CD4-positive, alpha-beta T cell treated with Interleukin-4 for 1 hour (primary cell): ENCODE measurements at places on chromosomes 6 and 20.

DNA sequence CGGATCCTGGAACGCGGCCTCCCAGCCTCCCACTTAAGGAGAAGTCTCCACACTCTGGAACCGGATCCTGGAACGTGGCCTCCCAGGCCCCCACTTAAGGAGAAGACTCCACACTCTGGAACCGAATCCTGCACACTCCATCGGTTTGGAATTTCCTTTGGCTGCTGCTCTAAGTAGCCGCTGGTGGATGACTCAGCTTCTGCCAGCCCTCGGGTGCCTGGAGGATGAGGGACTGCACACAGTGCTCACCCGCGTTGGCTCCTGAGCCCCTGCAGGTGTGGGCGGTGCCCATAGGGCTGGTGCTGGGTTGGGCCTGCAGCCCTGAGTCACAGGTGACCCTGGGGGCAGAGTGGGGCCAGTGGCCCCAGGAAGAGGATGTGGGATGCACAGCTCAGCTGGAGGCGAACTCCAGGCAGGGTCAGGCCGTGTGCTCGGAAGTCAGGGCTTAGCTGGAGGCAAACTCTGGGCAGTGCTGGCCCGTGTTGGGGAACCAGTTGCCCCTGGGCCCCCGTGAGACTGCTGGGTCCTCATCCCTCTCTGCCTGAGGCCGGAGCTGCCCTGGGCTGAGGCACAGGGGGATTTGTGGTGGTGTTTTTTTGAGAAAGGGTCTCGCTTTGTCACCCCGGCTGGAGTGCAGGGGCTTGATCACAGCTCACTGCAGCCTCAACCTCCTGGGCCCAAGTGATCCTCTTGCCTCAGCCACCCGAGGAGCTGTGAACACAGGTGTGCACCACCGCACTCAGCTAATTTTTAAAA, 13.9 kb upstream of the TNFRSF6B start:
- DNase-seq: no peak

DNA sequence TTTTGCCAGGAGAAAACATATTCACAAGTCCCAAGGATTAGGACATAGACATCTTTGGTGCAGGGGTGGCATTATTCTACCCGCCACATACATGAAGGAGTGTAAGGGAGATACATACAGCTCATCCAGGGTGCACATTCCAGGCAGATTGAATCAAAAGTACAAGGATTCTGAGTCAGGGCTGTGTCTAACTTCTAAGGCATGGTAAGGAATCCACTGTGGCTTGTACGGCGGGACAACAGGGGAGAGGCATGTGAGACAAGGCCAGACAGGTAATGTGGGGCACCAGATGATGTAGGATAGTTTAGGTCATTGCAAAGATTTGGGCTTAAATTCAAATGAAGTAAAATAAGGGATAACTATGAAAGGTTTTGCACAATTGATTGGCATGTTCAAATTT, 780.9 kb downstream of the C6orf118 start:
- no peak for DNase-seq

GRCh38 chr20:58907320-58908137, 55.0 kb downstream of the GNAS start:
- peak; percentile 90 for DNase-seq

DNA sequence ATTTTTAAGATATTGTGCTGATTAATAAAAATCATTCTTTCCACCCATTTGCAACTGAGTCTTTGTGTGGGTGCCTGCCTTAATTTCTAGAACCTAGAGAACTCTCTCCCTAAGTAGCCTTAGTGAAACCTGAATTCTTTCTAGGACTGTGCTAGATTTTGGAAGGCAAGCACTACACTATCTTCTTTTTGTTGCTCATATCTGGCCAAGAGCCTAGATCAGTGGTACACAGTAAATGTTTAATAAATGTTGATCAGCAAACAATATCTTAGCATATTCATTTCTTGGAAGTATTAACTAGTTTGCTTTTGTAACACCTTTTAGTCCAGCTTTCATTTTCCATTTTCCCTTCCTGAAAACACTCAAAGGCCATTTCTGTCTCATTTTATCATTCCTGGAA, 108.5 kb upstream of the CARMIL1 start:
- DNase-seq: no peak

DNA sequence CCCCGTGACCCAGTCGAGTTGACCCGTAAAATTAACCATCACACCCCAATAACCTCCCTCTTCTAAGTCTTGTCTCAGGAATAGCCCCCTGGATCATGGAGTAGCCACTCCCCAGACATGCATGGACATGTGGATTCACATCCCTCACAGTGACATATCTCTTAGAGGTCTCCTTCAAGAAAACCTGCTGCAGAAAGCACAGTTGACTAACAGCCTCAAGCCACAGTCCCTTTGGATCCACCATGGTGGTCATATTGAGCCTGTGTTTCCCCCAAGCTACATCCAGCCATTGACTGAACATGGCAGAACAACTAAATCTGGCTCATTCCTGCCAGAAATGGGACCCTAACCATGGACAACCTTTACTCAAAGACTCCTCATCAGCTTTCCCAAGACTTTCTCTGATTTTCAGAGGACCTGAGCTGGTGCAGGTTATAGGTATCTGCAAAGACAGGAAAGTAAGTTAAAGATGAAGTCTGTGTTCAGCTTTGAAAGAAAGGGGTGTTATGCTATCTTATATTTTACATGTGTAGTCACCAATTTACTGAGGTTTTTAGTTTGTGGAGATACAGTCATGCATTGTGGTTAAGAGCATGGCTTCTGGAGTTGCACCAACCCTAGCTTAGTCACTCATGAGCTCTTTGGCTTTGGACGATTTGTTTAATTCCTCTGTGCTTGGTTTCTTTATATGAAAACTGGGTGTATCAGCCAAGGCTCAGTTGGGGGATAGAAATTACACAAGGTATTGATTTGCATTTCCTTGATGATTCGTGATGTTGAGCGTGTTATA, 219.1 kb downstream of the MYLK4 start:
- DNase-seq: no peak
